Stimulated activated CD4-positive, alpha-beta T cell treated with anti-CD3 and anti-CD28 coated beads, Interleukin-4, amount 100 ng/mL, for 24 hours (primary cell): ENCODE measurements at places on chromosomes 5 and 9.
A peak's percentile ranks its signal among the peaks of the same experiment; 100 is the strongest.

- no peak for DNase-seq
Observed at GRCh38 chr5:64789457-64789856, 20.7 kb downstream of the CWC27 start.

- DNase-seq: no peak
Observed at GRCh38 chr5:123776761-123777160, 264.8 kb downstream of the CSNK1G3 start.

GRCh38 chr5:157518963-157519362 lies 56.6 kb downstream of the ADAM19 start:
- DNase-seq: no peak

DNA sequence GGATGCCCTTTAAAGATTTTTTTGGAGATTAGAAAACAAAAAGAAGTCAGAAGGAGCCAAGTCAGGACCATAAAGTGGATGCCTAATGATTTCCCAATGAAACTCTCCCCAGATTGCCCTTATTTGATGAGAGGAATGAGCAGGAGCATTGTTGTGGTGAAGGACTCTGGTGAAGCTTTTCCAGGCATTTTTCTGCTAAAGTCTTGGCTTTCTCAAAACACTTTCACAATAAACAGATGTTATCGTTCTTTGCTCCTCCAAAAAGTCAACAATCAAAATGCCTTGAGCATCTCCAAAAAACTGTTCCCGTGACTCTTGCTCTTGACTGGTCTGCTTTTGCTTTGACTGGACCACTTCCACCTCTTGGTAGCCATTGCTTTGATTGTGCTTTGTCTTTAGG lies 121.8 kb downstream of the CAAP1 start:
- no peak for DNase-seq

- DNase-seq: no peak
Observed at GRCh38 chr5:175377816-175378215, 66.2 kb downstream of the DRD1 start.

DNA sequence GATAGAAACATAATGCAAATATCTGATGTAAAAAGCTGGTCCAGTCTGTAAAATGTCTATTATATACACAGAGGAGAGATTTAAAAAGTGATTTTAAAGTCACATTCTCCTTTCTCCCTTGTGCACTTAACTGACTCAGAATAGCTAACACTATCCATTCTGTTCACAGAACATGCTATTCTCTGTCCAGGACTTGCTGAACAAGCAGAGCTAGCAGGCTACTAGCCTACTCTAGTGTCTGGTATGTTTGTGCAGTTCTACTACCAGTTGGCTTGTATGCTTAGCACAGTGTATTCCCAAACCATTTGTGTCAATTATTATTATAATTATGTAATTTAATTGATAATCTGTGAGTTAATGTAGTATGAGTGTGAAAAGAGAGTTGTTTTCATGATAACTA lies 161.7 kb upstream of the NUDT12 start:
- no peak for DNase-seq

- DNase-seq: no peak
Observed at GRCh38 chr5:125699860-125700259, 723.3 kb upstream of the GRAMD2B start.

- peak; percentile 32 for DNase-seq
Observed at GRCh38 chr9:95505717-95506427, 10.9 kb downstream of the PTCH1 start.

DNA sequence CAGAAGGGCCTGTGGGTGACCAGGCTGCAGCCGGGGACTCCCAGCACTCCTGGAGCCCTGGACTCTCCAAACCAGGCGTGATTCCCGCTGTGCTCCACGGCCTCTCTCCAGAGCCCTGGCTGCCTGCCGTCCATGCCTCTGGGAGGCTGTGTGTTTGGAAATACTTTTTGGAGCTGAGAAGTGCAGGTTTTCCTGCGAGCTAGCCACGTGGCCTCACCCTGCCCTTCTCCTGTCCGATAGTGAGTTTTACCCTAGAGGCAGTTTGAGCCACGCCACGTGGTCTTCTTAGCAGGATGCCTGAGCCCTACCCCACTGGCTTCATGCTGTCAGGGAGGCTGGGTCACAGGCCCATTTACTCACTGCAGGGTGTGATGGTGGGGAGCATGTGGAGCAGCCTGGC lies 71.3 kb downstream of the COL5A1 start:
- no peak for DNase-seq

- no peak for DNase-seq
Observed at GRCh38 chr5:160311491-160312133, 752 bp downstream of the CCNJL start.

GRCh38 chr9:87751423-87751822 lies 25.5 kb downstream of the CTSL start:
- DNase-seq: no peak

GRCh38 chr9:10366171-10366779 lies 246.5 kb downstream of the PTPRD start:
- no peak for DNase-seq

DNA sequence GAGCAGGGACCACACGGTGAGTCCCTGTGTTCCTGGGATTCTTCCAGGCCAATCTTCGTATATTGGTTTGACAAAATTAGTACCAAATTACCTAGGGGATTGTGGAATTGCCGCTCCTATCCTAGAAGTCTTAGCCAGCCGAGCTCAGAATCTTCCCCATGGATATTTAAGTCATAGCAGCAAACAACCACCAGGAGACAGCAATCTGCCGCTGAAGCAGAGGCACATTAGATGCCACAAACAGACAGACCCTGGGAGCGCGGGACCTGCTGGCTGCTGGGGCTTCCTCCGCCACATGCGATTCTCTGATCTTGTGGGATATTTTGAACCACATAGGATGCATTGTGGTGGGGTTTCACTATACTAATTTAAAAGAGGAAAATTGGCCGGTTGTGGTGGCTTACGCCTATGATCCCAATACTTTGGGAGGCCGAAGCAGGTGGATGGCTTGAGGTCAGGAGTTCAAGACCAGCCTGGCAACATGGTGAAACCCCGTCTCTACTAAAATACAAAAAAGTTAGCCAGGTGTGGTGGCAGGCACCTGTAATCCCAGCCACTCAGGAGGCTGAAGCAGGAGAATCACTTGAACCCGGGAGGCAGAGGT lies 31.7 kb upstream of the ZBTB43 start:
- DNase-seq: no peak

DNA sequence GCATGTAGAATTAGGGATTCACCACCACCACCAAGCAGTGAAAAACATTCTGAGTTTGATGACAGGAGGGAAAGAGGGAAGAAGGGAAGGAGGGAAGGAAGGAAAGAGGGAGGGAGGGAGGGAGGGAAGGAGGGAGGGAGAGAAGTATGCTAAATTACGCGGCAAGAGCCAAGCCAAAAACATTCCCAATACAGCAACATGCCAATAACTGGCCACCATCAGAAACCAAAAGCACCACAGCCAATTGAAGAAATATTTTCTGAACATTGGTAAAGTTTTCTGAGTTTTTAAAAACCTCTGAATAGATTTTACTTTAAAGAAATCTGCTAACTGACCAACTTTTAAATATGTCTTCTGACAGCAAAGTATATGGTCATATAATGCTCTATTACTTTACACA lies 36.0 kb downstream of the FNIP1 start:
- no peak for DNase-seq

- DNase-seq: no peak
Observed at GRCh38 chr9:137103206-137103999, 11.1 kb downstream of the DPP7 start.

DNA sequence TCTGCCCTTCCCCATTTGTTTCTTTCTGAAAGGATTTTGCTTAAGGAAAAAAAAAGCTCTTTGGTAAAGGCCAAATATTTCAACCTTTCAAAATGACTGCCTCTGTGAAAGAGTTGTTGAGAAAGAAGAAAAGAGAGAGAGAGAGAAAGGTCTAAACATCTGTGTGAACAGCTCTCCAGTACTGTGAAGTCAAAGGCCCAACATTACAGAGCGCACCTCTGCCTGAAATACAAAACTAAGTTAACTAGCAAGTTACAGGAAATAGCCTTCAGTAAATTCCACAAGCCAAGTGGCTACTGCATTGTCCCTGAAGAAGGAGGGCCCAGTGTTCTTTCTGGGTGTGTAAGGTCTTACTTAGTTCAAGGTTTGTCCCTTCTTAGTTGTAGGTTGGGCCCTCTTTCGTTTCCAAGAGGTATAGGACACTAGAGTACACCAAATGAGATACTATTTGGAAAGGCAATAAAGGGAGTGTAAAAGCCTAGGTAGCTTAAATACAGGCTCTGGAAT lies 104.4 kb downstream of the THBS4 start:
- no peak for DNase-seq

- DNase-seq: no peak
Observed at GRCh38 chr9:125238127-125238914, 2.8 kb downstream of the HSPA5 start.

DNA sequence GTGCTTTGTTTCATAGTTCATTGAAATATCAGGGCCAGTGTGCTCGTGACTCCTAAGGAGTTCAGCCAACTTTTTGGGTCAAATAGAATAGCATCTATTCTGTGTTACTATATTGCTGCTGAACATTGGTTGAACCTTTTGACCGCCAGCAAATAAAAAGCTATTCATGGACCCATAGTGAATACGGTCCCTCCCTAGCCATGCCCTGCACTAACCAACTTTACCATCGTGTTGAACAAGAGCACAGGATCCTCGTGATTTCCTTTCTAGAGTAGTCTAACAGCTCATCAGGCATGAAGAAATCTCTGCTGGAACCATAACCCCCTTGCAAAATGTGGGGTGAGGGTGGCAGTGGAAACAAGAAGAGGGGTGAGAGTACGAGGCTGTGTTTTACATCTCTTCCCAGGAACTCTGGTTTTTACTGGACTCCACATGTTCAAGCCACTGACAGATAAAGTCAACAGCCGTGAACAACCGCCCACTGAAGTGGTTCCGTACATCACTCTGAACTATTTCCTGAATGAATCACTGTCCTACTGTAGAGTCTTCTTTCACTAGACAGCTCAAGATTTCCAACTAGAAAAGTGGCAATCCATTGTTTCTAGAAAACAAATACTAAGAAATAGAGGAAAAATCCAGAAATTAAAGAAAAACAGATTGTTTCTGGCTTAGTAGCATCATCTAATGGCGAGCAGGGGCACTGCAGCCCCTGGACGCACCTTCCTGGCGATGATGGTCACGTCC lies 70.1 kb upstream of the SPATA31E1 start:
- DNase-seq: peak; percentile 52

GRCh38 chr5:15715535-15715934 lies 215.6 kb downstream of the FBXL7 start:
- no peak for DNase-seq

DNA sequence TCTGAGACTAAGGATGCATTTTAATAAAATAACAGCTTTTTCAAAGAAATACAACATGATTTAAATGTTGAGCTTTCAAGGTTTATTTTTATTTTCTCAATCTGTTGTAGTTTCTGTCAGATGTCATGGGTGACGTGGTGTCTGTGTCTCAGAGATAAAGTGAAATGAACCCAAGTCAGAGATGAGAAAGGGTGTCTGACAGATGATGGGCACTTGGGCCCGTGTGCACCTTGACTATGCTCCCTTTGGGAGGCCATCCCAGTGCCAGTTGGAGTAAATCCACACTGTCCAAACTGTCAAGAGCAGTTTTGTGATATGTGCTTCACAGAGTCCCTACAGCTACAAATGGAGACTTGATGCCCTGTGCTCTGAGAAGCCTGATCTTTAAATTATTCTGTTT lies 536.9 kb upstream of the FAM174A start:
- DNase-seq: no peak

DNA sequence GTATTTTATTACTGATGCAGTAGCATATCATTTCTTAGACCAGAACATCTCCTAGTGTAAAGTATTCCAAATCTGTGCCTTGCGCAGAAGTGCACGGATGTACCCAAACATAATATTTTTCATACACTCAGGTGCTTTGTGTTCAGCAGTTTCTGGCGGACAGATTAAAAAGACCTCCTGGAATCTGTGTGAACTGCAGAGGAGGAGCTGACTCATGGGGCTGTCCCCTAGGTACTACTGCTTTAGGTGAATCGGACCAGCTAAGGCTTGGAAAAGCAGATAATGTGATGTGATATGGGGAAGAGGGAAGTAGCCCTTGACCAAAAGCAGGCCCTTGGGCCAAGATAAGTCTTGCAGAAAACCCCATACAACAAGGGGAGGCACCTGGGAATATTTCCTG lies 310.1 kb downstream of the PLK2 start:
- no peak for DNase-seq

- no peak for DNase-seq
Observed at GRCh38 chr5:109695005-109695926, 5.5 kb downstream of the MAN2A1 start.

DNA sequence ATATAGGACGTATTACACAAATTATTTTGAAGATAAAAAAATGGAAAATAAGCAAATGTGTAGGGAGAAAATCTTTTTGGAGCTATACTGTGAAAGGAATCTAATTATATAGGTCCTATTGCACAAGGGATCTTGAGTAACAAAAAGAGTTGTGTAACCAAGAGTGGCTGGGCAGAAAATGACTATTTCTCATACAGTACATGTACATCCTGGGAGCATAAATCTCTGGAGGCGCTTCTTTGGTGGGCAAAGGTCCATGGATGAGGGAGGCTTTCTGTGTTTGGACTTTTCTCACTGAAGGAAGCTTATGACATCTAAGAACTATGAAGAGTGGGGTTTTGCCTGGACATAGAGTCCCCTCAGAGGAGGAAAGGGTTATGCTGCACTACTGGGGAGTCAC lies 29.8 kb downstream of the ANKS6 start:
- DNase-seq: no peak

- DNase-seq: peak; percentile 9
Observed at GRCh38 chr9:125785248-125785751, 38.1 kb downstream of the PBX3 start.

GRCh38 chr5:132414634-132415378 lies 45.3 kb downstream of the SLC22A5 start:
- no peak for DNase-seq

DNA sequence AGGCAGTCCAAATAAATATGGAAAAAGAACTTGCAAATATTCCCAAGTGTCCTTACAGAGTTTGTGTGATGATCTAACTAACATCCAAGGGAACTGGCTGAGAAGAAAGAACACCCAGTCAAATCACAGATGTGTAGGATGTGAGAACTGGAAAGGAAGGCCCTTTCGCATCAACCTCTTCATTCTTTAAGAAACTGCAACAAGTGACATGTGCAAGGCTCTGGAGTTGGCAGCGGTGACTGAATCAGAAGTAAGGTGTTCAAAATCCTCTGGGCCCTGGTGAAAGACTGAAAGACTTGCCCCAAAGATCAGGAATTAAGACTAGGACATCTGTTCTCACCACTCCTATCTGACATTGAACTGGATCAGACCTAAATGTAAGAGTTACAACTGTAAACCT lies 88.7 kb downstream of the RAPGEF1 start:
- DNase-seq: peak; percentile 41

- DNase-seq: no peak
Observed at GRCh38 chr5:74239261-74239660, 401.3 kb downstream of the ENC1 start.

- DNase-seq: no peak
Observed at GRCh38 chr5:117394506-117395157, 820.0 kb upstream of the SEMA6A start.

DNA sequence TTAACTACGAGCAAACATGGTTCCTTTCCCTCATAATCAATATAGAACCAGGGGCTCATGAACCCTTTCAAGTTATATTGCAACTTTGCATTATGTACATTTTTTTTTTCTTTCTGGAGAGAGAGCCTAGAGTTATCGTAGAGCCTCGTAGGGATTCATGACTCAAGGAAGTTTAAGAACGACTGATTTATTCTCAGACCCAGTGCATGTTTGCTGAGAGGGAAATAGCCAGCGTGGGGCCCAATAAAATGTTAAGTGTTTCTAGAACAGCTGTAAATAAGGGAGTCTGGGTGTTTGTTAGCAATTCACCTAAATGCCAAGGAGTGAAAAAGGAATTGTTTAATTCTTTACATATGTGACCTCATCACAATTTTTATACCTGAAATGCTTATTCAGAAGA lies 119.0 kb upstream of the KLF9 start:
- DNase-seq: no peak

- DNase-seq: no peak
Observed at GRCh38 chr5:112529525-112529924, 110.4 kb upstream of the EPB41L4A start.
